T-cell (primary cell): ENCODE measurements at places on chromosomes 13 and 19. TPM values are rescaled to one million over a fixed set of nuclear protein-coding genes. Genes with fewer than 3 reads are reported as not detected.
A peak's percentile ranks its signal among the peaks of the same experiment; 100 is the strongest.

DNA sequence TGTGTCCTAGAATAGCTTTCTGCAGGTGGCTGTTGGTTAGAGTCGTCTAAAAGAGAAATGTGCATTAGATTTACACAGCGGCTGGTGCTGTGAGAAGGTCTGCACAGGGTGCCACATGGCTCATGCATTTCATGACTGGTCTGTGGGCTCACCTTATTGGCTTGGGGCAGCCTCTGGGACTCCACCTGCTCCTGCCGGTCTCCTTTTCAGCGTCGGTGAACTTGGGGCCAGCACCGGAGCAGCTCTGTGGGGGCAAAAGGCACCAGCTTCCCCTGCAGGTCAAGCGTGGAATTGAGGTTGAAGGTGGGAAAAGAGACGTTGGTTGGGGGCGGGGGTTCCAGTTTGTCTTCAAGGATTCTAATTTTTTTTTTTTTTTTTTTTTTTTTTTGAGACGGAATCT is 3.1 kb upstream of the PNMA8C start:
- DNase-seq, result no peak

Gene PEAK3
- not detected for total RNA-seq

GRCh38 chr13:99610702-99611289 is 109.5 kb downstream of the TM9SF2 start:
- DNase-seq, result no peak

- DNase-seq, result no peak
These were observed 1.4 kb upstream of the C2CD4C start for GRCh38 chr19:410243-410781.

Gene MICU2
- 39.5 TPM for total RNA-seq

Gene ZNF577
- total RNA-seq, result 17.2 TPM

DNA sequence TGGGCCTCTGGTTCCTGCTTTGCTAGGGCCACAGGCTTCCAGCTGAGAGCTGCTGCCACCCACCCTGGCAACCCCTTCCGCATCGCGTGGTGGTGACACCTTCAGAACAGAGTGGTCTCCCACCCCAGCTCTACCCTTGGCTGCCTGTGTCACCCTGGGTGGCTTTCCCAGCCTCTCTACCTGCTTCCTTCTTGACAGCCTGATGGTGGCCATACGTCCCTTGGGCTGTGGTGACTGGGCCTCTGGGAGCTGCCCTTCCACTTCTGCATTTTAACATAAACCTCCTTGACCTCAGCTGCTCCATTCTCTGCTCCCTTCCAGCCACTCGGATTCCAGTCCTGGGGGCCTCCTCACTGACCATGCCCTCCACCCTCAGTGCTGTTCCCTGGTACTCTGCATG is 17.0 kb downstream of the PAK4 start:
- DNase-seq, result no peak

Gene INSR
- total RNA-seq, result 3.6 TPM

- DNase-seq, result no peak
These were observed 1306.0 kb upstream of the SLC10A2 start for GRCh38 chr13:104372095-104372655.

Gene MUC16
- 0.03 TPM for total RNA-seq

DNA sequence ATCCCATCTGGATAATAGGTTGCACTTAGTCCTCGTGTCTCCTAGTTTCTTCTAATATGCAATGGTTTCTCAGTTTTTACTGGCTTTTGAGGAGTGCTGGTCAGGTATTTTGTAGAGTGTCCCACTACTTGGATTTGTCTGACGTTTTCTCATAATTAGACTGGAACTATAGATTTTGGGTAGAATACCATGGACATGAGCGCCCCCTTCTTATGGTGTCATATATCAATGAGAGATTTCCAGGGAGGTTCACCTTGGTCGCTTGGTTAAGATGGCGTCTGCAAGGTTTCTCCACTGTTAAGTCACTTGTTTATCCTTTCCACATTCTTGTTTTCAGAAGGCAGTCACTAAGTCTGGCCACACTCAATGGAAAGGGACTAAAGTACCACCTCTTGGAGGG is 6.7 kb downstream of the SOHLH2 start:
- no peak for DNase-seq

Gene TUBA3C
- not detected for total RNA-seq

Gene KLK3
- total RNA-seq, result not detected

Gene A1BG
- 31.1 TPM for total RNA-seq

GRCh38 chr13:32589471-32589870 is 3.2 kb downstream of the PDS5B start:
- DNase-seq, result no peak

DNA sequence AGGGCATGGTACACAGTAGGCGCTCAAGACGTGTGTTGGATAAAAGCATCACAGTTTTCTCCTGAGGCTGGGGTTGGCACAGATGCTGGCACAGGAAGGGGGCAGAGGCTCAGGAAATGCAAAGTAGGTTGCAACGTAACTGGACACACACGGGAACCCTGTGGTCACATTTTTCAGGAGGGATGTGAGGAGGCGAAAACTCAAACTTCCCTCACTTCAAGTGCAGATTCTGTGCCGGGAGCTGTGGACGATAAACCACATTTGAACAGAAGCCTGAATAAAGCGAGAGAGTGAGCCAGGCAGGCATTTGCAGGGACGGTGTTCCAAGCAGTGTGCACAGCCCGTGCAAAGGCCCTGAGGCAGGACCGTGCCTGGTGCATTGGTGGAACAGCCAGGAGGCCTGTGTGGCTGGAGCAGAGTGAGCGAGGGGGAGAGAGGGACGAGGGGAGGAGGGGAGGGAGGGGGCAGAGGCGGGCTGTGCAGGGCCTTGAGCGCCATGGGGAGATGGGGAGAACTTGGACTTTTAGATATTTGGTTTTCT is 40.3 kb downstream of the NFIC start:
- DNase-seq, result no peak

Gene NLRP4
- total RNA-seq, result not detected

GRCh38 chr13:50365408-50366391 is 350.5 kb downstream of the KCNRG start:
- peak; percentile 8 for DNase-seq

GRCh38 chr19:12676928-12677327 is 4.8 kb downstream of the DHPS start:
- no peak for DNase-seq
